Stimulated activated CD4-positive, alpha-beta T cell treated with anti-CD3 and anti-CD28 coated beads, Interleukin-15, amount 100 ng/mL, for 48 hours (primary cell): ENCODE measurements at places on chromosomes 2 and 18.

GRCh38 chr2:71528749-71529148 lies 75.4 kb downstream of the DYSF start:
- DNase-seq = no peak

DNA sequence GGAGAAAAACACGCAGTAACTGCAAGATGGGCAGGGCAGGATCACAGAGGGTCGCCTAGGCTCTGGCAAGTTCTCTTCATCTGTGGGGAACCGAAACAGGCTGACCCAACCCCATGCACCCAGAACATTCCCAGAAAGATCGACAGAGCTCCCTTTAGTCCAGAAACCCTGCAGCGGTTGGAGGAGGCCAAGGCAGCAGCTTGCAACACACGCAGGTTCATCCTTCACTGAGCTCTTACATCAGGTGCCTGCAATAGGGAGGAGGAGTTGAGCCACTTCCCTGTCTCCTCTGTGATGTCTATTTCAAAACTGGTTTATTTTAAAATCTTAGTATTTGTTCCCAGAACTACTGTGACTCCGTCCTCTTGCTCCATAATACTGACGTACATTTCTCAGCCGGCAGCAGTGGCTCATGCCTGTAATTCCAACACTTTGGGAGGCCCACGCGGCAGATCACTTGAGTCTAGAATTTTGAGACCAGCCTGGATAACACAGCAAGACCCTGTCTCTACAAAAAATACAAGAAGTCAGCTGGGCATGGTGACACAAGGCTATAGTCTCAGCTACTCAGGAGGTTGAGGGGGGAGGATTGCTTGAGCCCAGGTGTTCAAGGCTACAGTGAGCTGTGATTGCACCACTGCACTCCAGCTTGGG lies 11.5 kb upstream of the SLC11A1 start:
- no peak for DNase-seq

DNA sequence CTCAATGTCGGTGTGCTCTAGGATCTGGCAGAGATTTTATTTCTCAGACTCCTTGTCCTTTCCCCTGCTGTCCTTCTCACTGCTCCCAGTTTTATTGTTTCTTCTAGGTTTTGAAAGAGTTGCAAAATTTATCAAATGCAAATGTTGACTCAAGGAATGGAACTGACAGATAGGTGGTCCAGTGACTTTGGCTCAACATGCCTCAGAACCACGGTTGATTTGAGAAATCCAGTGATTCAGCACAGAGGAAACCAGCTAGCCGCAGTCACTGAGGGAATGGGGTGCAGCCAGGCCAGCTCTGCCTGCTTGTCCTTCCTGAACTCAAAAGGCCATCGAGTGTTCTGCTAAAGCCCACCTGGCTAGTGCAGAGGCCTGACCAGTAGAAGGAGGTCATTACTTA lies 125.7 kb upstream of the LYPD6 start:
- DNase-seq = no peak

- DNase-seq = no peak
Observed at GRCh38 chr2:109353806-109354745, 225.1 kb downstream of the SH3RF3 start.

DNA sequence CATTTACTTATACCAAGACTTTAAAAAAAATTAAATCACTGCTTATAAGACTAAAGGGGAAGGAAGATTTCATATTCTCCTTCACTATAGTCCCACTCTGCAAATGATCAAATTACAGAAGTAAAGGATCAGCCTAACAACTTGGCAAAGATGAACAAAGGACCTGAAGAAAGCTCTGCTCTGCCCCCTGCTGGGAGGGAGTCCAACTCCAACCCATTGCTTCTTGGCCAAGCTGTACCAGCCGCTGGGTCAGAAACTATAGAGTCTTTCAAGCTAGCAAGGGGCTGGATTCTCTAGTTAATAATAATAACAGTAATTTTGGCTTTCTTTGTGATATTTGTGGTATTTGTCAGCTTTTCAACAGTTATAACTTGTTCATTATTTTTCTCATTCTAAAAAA lies 927.0 kb upstream of the CRIM1 start:
- DNase-seq = no peak

- DNase-seq = no peak
Observed at GRCh38 chr2:193679847-193680246, 1485.1 kb upstream of the TMEFF2 start.

DNA sequence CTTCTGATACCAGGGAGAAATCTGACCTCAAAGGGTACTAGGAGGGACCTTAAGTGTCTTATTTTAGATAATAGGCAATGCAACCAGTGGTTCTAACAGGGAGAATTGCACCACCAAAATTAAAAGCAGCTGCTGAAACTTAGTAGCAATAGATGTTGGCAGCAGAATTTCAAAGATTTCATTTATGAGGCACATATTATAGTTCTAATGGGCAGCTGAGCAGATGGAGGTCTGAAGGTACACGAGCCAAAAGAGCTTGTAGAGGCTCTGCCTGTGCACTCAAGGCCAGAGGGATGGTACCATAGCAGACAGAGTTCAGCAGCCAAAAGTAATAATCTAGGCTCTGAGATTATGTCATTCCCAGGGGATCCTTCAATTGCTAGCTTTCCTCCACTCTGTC lies 87.3 kb upstream of the NCKAP5 start:
- no peak for DNase-seq

DNA sequence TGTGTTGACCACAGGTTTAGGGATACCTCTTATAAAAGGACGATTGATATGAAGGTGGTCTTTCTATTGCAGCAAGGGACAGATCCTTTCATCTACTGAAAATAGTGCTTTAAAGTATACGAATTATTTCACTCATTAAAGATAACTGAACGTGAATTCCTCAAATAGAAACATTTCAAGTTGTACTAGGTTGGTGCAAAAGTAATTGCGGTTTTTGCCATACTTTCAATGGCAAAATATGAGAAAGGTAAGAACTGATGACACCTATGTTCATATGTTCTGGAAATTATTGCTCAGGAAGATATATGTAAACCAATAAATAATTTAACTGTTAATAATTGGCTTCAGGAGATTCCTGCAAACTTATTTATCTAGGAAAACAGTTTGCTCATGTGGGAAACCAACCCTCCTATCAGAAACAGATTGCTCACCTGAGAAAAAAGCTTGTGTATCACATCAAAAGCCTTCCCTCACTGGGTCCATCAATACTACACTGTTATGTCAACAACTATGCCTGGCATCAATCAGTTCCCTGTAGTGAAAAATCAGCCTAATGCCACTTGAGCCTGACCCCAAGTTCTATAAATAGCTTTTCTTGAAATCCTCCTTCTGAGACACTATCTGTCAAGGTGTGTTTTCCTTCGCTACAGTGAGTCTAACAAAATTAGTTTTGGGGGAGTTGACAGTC lies 81.5 kb upstream of the ACSL3 start:
- no peak for DNase-seq

DNA sequence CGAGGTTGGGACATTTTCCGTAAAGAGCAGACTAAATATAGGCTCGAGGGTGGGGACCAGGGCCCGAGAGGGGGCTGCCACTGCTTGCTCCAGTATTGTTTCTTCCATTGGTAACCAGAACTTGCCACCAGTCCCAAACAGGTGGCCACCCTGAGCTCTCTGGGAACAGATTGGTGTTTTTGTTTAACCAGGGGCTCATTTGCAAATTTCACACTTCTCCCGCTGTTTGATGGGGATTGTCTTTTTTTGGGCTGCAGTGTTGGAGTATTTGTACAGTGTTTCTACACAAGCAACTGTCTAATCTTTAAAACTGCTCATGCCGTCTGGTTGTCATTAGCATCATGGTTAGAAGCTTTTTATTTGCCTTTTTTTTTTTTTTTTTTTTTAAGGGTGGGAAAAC lies 8.5 kb downstream of the AGAP1 start:
- DNase-seq = no peak

DNA sequence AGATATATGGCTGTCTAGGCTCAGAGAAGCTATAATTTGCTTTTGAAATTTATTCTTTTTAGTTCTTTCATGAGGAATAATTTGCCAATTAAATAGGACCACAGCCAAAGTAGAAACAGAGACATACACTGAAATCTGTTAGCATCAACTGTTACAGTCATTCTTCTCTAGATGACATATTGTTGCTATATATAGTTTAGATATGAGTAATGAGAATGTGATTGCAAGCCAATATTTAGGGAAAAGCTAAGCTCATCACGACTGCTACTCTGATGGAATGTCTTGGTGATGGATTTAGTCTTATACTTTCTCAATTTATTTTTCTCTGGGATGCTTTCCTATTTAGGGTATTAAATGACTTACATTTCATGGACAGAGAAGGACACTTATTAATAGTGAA lies 259.1 kb downstream of the LNPK start:
- DNase-seq = no peak

DNA sequence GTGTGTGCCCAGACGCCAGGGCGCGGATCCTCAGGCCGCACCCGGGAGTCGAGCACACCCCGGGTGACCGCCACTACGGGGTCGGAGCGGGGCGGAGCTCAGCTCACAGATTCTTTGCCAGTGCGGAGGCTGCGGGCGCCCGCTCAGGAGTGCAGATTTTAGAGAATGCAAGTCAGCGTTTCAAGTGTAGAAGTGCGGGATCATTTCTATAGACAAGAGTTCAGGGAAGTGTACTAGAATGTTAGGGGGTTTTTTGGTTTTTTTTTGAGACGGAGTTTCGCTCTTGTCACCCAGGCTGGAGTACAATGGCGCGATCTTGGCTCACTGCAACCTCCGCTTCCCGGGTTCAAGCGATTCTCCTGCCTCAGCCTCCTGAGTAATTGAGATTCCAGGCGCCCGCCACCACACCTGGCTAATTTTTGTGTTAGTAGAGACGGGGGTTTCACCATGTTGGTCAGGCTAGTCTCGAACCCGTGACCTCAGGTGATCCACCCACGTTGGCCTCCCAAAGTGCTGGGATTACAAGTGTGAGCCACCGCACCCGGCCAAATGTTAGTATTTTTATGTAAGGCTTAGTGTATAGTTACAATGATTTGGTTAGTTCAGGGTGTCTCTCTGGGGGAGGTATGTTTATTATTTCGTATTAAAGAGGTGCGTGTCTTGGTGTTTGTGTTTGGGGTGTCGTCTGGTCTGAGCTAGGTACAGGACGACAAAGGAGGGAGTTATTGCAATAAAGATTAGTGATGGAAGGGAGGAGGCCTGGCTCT lies 619 bp upstream of the FAM168B start:
- no peak for DNase-seq

- DNase-seq = no peak
Observed at GRCh38 chr2:172735582-172736423, at the start of gene RAPGEF4. Gene RAPGEF4 (plus strand): TSS chr2:172735845. CDS start chr2:172735984, 139 bp downstream.

DNA sequence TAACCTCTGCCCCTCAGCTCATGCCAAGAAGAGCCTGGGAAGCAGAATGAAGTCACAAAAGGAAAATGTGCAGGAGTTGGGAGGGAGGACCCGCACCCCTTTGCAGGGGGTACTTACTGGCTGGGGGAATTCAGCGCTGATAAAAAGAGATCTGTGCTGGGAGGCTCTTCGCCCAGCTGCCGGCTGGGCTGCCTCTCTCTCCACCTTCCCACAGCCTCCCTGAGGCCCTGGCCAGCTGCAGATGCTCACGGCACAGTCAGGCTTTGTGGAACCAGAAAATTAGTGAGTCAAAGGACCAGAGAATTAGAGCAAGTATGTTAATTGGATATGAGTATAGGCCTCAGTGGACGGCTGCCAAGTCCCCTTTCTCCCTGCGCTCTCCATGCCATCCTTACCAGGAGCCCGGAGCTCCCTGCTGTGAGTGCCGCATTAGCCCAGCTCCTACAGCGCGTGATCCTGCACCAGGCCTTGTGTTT lies 181.7 kb upstream of the SH3BP4 start:
- DNase-seq = no peak

GRCh38 chr18:24306201-24306600 lies 91.4 kb downstream of the OSBPL1A start:
- no peak for DNase-seq

GRCh38 chr2:67516362-67516761 lies 119.2 kb downstream of the ETAA1 start:
- no peak for DNase-seq

DNA sequence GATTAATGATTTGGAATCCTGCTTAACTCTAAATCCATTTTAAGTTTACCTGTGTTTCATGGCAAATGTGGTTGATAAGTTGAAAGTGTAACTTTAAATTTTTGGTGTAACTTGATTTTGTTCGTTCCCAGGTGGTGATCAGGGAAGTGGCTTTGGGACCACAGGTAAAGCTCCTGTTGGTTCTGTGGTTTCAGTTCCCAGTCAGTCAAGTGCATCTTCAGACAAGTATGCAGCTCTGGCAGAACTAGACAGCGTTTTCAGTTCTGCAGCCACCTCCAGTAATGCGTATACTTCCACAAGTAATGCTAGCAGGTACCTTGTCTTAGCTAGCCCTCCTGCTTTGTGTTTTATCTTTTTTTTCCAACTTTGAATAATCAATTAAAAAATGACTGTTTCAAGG lies 62.8 kb downstream of the AGFG1 start:
- no peak for DNase-seq

DNA sequence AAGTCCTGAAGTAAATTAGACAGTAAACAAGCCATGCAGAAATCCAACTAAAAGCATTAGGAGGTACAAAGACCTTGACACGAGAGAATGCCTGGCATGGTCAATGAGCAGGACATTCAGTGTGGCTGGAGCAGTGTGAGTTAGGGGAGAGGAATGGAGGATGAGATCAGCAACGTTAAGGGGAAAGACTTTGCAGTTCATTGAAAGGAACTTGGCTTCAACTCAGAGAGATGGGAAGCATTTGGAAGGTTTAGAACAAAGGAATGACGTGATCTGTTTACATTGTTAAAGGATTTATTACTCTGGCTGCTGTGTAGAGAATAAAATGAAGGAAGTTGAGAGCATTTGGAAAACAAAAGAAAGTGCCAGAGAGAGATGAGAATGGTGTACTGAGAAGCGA lies 621.3 kb downstream of the XIRP2 start:
- no peak for DNase-seq

DNA sequence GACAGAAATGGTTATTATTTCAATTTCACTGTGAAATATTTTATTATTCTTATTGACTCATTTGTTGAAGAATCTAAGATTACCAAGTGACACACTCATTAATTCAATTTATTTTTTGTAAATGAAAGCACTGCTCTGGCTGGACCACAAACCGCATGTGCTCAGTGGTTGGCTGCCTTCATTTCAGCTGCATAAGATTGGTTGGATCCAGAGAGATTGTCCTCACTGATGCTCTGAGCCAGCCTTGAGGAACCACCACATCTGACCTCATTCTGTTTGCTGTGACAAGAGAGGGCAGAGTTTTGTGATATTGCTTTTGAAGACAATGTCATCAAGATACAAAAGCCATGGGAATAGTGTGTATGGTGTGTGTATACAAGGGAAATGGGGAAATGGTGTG lies 192.1 kb downstream of the CYRIA start:
- DNase-seq = no peak
